Suppressor macrophage (primary cell): ENCODE measurements at places on chromosomes 13 and 19.
A peak's percentile ranks its signal among the peaks of the same experiment; 100 is the strongest.

DNA sequence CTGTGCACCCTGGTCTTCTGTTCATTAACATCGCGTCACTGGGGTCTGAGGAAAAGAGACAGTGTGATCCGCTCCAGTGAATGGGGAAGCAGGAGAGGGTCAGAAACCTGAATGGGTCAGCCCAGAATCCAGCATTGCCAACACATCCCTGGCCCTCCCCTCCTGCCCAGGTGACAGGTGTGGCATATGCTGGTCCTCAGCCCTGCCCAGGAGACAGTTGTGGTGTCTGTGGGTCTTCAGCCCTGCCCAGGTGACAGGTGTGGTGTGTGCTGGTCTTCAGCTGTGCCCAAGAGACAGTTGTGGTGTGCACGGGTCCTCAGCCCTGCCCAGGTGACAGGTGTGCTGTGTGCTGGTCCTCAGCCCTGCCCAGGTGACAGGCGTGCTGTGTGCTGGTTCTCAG, 8.0 kb downstream of the TFDP1 start:
- DNase-seq: no peak

DNA sequence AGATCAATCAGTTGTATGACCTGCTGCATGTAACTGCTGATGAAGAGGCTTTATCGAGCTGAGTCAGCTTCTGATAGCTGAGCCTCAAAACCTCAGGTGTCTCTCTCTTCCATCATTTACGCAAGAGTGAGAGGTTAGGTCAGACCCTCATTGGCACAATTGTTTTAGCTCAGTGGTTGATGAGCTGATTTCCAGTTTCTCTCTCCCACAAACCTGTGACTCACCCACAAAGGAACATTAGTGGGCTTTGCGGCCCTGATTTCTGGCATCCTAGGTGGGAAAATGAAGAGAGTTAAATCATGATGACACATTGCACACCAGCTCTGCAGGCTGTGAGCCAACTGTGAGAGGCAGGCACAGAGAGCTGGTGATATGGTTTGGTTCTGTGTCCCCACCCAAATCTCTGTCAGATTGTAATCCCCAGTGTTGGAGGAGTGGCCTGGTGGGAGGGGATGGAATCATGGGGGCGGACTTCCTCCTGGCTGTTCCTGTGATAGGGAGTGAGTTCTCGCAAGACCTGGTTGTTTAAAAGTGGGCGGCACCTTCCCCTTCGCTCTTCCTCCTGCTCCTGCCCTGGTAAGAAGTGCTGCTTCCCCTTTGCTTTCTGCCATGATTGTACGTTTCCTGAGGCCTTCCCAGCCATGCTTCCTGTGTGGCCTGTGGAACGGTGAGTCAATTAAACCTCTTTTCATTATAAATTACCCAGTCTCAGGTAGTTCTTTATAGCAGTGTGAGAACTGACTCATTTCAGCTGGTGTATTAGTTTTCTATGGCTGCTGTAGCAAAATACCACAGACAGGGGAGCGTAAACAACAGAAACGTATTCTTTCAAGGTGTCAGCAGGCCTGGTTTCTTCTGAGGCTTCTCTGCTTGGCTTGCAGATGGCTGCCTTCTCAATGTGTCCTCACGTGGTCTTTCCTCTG, 33.5 kb upstream of the TMTC4 start:
- peak; percentile 3 for DNase-seq

GRCh38 chr19:16143399-16144215, at the start of gene HSH2D:
TSS of gene HSH2D (plus strand) at chr19:16143685. CDS start at chr19:16148751, 5,066 bp downstream.
- DNase-seq: peak; percentile 31

- DNase-seq: no peak
Measured at GRCh38 chr13:110067355-110068175, 239.4 kb downstream of the COL4A1 start.

DNA sequence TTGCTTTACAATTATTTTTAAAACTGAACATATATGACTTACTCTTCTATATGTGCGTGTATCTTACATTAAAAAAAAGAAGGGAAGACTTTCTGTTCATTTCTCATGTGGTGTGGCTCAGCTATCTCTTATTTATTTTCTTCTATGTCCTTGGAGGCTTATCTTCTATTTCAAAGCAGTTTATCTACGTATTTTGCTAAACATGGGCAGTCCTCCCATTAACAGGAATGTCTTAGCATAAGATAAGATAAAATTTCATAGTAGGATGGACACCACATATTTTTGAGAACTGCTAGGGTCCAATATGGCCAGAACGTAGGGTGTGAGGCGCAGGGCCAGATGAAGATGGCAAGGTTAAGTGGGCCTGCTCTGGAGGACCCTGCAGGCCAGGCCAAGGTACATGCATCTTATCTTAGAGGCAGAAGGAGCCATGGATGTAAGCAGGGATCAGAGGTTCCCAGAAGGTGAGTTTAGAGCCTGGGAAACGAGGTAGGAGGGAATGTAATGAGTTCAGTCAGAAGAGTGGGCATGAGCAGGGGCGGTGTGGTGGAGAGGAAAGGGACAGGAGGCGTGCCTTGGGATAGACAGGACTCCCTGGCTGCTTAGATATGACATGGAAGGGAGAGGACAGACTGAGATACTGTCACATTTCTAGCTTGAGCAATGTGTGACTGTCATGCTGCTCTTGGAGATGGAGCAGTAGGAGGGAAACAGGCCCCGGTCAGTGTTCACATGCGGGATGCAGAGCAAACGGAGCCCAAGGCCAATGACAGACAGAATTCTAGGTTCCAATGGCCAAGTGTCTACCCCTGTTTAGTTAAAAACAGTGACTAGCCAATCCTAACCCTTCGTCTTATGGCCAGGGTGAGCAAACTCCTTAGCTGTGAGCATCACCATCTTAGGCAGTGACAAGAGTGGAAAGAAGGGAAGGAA, 68.6 kb upstream of the MEDAG start:
- no peak for DNase-seq

- DNase-seq: no peak
Measured at GRCh38 chr13:106918557-106918860, 350.6 kb upstream of the ARGLU1 start.

GRCh38 chr19:45492137-45492626, 4.7 kb downstream of the RTN2 start:
- DNase-seq: no peak

DNA sequence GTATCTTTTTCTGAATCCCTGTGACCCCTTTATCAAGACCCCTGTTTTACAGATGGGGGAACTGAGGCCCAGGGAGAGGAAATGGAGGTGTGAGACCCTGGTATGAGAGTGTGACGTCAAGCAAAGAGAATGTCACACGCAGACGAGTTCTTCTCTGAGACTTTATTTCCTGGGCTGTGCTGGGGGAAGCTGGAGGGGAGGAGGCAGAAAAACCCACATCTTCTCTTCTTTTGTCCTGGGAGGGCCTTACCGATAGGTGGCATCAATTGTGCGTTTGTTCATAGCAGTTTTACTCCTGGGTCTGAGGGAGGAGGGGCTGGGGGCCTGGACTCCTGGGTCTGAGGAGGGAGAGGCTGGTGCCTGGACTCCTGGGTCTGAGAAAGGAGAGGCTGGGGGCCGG, 4.9 kb upstream of the KLK15 start:
- DNase-seq: no peak

GRCh38 chr13:52348983-52349780, 56.8 kb downstream of the THSD1 start:
- DNase-seq: peak; percentile 71

- DNase-seq: no peak
Measured at GRCh38 chr19:45090606-45091005, 2.4 kb upstream of the PPP1R37 start.

DNA sequence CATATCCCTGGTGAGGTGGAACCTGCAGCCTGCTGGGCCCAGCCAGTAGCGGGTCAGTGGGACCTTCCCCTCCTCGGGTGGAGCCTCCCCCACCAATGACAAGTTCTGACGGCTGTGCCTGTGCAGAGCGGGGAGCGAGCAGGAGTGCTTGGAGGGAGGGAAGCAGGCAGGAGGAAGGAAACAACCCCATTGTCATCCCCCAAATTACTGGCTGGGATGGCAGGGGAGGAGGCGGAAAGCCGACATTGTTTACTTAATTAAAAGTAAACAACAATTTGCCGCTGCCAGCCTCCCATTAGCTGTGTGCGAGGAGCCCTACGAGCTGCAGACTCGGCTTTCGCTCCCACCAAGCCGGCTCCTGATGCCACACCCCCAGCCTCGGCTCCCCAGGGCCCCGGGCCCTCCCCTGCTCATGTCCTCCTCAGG, 45.5 kb downstream of the LYL1 start:
- no peak for DNase-seq

- no peak for DNase-seq
Measured at GRCh38 chr13:26605845-26606244, 48.4 kb downstream of the WASF3 start.

GRCh38 chr13:31610270-31610998, 128.9 kb upstream of the RXFP2 start:
- DNase-seq: no peak

- DNase-seq: no peak
Measured at GRCh38 chr13:65763811-65764210, 1466.3 kb downstream of the PCDH9 start.

DNA sequence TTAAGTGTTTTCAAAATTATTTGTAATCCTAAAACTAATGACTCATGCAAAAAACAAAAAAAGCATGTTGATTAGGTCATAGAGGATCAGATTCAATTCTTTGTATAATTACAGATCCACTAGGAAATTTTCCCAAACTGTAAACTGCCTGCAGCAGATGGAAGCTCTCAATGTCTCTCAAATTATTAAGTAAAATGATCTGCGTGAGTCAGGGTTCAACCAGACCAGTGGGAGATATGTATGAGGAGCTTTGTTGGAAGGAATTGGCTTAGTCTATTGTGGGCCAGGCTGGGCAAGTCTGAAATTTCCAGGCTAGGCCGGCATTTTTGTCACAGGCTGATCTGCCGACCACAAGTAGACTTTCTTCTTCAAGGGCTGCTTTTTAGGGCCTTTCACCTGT, 14.4 kb upstream of the SACS start:
- no peak for DNase-seq

- no peak for DNase-seq
Measured at GRCh38 chr13:107824635-107825034, 390.7 kb downstream of the LIG4 start.

DNA sequence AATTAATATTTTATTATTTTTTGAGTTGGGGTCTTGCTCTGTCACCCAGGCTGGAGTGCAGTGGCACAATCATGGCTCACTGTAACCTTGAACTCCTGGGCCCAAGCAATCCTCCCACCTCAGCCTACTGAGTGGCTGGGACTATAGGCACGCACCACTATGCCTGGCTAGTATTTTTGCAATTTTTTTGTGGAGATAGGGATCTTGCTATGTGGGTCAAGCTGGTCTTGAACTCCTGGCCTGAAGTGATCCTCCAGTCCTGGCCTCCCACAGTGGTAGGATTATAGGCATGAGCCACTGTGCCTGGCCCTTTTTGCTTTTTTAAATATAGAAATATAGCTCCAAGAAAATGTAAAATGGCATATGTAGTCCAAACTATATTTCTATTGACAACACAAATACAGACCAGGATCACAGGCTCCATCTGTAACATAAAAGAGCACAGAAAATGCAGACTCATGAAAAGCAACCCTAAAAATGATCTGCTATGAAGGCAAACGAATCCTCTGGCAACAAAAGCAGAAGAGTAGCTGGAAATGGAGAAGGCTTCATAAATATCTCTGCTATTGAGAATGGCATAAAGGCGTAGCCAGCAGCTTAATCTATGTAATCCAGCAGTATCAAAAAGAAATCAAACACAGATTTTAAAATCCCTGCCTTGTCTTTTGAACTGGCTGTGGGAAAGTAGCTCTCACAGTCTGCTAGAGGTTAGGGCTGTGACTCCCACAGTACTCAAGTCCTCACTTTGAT, 200.6 kb downstream of the LHFPL6 start:
- DNase-seq: no peak

- DNase-seq: no peak
Measured at GRCh38 chr13:21639561-21639960, 31.3 kb upstream of the FGF9 start.

GRCh38 chr19:7926727-7927604, 1.0 kb upstream of the CTXN1 start:
- DNase-seq: peak; percentile 4

DNA sequence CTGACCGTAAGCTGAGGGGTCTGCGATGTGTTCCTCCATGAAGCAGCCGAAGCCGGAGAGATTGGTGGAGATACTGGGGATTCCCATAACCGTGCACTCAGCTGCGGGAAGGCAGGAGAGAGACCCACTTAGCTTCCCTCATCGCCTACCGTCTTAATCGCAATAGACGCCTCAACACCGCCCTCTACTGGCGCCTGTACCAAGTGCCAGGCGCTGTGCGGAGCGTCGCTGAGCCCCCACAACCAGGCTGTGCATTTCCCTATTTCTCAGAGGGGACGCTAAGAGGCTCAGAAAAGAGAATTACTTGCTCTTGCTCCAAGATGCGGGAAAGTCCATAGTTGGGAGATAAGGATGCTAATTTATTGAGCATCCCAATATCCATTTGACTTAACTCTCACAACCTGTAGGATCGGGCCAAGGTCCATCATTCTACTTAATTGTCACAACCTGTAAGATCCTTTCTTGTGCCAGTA, 5.8 kb downstream of the FTL start:
- peak; percentile 96 for DNase-seq

DNA sequence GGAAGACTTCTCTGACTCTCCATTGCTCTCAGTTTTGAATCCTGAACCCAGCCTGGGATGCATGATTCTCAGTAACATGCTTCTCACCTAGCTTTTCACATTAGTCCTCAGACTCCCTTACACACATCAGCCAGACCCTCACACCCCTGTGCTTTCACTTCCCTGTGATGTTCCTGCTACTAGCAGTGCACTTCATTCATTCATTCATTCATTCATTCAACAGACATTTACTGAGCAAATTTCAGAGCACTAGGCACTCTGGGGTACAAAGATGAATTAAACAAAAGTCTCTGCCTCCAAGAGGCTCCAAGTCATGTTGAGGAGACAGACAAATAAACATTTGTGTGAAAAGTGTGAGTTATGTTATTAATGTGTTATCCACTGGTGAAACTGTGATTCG, 145.2 kb downstream of the RXFP2 start:
- no peak for DNase-seq

DNA sequence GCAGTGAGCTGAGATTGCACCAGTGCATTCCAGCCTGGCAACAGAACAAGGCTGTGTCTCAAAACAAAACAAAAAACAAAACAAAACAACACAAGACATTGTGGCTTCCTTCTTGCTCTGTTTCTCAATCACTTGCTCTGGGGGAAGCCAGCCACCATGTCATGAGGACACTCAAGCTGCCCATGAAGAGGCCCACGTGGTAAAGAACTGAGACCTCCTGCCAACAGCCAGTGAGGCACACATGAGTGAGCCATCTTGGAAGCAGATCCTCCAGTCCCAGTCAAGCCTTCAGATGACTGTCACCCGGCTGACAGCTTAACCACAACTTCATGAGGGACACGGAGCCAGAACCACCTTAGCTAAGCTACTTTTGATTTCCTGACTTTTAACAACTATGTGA, 25.2 kb downstream of the CPT1C start:
- peak; percentile 69 for DNase-seq

GRCh38 chr13:80121038-80121437, 219.9 kb downstream of the SPRY2 start:
- DNase-seq: no peak

DNA sequence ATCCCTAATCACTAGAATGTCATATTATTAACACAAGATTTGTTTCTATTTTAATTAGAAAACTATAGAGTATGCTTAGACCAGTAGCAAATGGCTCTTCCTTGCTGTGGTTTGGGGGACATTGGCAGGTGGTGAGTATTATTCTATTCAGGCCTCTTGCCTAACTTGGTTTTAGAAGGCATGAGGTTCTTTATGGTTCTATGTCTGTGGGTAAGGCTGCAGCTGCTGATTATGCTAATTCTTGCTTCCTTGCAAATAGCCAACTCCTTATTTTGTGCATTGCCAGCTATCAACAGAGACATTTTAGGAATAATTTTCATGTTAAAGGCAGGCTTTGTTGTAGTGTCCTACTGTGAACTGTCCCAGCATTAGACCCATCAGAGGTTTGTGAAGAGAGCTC, 1344.9 kb downstream of the UQCRFS1 start:
- DNase-seq: no peak

- DNase-seq: peak; percentile 51
Measured at GRCh38 chr13:100423375-100423774, 165.2 kb downstream of the GGACT start.
